ENCODE measurements at places on chromosomes 2 and 18.

DNA sequence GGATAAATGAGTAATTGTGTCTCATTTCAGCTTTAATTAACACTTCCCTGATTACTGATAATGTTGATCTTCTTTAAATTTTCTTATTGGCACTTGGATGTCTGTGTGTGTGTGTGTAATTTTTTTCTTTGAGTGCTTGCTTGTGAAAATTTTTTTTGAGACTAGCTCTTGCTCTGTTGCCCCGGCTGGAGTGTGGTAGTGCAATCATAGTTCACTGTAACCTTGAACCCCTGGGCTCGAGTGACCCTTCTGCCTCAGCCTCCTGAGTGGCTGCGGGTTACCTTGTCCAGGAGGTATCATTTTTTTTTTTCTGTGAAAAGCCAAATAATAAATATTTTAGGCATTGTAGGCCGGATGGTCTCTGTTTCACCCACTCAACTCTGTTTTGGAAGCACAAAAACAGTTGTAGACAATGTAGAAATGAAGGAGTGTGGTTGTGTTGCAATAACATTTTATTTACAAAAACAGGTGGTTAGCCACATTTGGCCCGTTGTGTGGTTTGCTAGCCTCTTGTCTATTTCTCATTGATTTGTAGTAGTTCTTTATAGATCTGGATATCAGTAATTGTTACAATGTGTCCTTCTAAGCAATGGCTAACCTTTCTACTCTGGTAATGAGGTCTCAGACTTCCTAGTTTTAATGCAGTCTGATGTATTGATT is 7.9 kb downstream of the IL1RL2 start:
- no peak for DNase-seq

DNA sequence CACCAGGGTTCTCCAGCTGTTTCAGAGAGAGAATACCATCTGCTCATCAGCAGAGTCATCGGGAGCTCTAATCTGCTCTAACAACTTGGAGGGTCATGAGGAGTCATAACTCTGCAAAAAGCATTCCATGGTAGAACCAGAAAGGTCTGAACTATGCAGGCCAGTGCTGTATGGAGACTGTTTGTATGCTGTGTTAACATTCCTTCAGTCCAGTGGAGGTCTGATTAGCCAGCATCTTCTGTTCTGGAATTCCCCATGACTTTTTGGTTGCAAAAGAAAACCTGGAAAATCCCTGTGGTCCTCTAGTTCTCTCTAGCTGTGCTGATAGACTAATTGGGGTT is 9.4 kb upstream of the ITGB6 start:
- no peak for DNase-seq

DNA sequence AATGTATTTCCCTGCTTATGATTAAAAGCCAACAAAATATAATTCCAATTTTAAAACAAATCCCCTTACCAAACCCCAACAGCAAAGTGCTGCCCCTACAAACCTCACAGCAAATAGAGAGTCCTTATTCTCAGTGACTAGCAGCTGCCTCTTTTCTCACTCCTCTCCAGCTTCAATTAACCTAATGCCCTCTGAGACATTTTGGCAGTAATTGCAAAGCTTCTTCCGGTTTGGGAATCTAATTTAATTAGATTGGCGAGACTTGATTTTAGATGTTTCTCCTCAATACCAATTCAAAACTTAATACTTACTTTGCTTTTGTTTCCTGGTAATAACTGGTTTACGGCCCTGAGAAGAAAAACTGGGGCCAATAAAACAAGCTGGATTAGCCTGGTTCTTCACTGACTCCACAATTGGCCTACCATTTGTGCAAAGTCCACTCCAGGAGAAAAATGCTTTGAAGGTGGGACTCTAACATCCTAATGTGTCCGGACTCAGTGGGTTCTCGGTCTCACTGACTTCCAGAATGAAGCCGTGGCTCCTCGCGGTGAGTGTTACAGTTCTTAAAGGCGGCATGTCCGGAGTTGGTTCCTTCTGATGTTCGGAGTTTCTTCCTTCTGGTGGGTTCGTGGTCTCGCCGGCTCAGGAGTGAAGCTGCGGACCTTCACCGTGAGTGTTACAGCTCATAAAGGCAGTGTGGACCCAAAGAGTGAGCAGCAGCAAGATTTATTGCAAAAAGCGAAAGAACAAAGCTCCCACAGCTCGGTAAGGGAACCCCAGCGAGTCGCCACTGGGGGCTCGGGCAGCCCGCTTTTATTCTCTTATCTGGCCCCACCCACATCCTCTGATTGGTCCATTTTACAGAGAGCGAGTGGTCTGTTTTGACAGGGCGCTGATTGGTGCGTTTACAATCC is 52.8 kb downstream of the SLC35F5 start:
- no peak for DNase-seq

GRCh38 chr18:6747646-6748045 is 18.1 kb downstream of the ARHGAP28 start:
- DNase-seq, result no peak

GRCh38 chr2:98029718-98030222 is 34.0 kb upstream of the TMEM131 start:
- DNase-seq, result no peak

- no peak for DNase-seq
Observed at GRCh38 chr2:152470861-152471854, 136.2 kb downstream of the FMNL2 start.

GRCh38 chr2:224440988-224441387 is 39.1 kb upstream of the FAM124B start:
- DNase-seq, result no peak

All from left ventricle myocardium superior (tissue), 1 donor.